Kidney capillary endothelial cell (primary cell): ENCODE measurements at places on chromosomes 3 and 15.
A peak's percentile ranks its signal among the peaks of the same experiment; 100 is the strongest.

DNA sequence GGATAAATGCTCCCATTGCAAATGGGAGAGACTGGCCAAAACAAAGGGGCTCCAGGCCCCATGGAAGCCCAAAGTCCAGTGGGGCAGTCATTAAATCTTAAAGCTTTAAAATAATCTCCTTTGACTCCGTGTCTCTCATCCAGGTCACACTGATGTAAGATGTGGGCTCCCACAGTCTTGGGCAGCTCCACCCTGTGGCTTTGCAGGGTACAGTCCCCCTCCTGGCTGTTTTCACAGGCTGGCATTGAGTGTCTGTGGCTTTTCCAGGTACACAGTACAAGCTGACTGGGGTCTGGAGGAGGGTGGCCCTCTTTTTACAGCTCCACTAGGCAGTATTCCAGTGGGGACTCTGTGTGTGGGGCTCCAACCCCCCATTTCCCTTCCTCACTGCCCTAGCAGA lies 45.9 kb downstream of the NIPA2 start:
- no peak for DNase-seq

- DNase-seq, result no peak
Observed at GRCh38 chr15:94119298-94119811, 112.0 kb upstream of the MCTP2 start.

- no peak for DNase-seq
Observed at GRCh38 chr15:79969146-79969545, 1.9 kb downstream of the BCL2A1 start.

GRCh38 chr3:159149633-159150032 lies 347.8 kb downstream of the MFSD1 start:
- no peak for DNase-seq

GRCh38 chr3:160185751-160186150 lies 39.5 kb upstream of the C3orf80 start:
- no peak for DNase-seq

GRCh38 chr3:34533451-34533850 lies 735.0 kb downstream of the PDCD6IP start:
- DNase-seq, result no peak

DNA sequence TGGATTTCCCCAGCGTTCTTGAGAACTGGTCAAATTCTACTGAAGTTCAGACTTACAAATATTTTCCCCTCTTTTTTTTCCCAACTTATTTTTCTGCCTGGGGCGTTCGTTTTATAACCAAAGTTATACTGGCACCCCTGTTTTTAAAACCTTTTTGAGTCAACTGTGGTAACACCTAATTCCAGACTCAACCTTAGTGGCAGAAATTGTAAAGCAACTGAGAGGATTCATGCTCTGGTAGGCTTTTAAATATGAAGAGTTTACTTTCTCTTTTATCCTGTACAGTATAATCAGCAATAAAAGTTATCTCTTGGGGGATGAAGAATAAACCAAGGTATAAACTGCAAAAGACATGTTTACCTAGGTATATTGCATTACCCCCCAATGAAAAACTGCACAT lies 2.3 kb downstream of the IL5RA start:
- no peak for DNase-seq

DNA sequence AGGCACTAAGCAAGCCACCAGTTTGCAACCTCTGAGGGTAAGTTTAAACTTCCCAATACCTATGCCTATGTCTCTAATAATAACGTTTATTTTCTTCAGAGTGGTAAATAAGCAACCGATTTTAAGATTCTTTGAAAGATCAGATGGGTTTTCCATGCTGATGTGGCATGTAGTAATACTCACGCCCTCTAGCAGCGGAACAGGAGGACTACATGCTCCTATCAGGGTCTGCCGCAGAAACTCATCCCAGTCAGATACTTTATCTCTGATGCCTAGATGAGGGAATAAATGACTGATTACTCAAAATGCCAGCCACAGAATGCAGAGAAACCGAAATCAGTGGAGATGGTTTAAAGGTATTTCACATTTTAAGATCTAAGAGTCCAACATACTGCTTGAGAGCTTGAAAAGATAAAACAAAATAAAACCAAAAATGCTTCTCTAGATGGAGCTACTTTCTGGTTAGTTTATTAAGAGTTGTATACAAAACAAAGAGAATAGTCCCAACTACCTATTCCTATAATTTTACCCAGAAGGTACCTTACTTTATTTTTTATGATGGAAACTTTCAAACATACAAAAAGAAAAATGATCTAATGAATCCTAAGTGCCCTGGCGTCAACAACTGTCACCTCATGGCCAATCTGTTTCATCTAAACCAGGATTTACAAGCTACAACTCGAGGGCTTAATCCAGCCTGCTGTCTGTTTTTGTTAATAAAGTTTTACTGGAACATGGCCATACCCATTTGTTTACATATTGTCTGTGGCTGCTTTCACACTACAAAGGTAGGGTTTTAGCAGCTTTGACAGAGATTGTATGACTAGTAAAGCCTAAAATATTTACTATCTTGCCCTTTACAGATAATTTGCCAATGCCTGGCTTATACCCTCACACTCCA lies 37.5 kb upstream of the STIMATE start:
- peak; percentile 38 for DNase-seq

DNA sequence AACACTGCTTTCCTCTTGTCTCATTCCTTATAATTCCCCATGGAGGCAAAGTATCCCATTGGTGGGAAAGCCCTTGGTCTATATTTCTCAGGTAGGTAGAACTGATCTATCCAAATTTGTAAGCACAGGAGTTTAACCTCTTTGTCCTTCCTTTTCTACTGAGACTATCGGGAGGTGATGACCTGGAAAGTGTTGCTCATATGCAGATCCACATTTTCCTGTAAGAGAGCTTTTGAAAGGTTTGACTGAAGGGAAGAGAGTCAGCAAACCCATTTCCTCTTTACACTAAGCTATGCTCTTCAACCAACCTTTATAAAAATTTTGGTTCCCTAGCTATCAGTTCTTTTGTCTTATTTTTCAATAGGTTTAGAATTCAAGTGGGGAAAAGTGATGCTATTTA lies 200.7 kb downstream of the TIGIT start:
- peak; percentile 14 for DNase-seq

DNA sequence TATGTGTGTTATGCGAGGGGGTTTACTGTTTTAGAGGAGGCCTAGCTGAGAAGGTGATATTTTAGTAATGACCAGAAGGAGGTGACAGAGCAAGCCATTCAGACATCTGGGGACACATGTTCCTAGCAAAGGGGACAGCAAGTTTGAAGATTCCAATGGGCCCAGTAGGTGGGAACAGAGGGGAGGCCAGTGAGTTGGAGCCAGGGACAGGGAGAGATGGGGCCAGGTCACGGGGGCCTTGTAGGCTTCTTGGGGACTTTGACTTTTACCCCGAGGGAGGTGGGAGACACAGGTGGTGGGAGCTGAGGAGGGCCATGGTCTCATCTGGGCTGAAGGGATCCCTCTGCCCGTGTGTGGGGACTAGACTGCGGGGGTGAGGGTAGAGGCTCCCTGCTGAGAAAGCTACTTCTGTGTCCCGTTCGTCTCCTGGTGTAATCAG lies 72.5 kb downstream of the MGLL start:
- DNase-seq, result no peak

GRCh38 chr3:138688871-138689299 lies 80.3 kb downstream of the FAIM start:
- no peak for DNase-seq

DNA sequence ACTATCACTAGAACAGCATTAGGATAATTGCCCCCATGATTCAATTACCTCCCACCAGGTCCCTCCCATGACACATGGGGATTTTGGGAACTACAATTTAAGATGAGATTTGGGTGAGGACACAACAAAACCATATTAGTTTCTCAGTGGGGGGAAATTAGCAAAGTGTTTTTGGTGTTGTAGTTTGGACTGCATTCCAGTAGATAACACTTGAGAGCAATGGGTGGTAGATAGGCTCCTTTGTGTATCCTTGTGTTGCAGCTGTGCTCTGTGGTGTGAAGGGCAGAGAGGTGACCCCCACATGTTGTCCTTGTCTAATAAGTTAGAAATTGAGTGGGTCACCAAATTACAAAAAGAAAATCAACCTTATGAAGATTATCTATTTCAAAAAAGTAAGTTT lies 223.8 kb downstream of the SATB1 start:
- DNase-seq, result no peak

GRCh38 chr3:37392957-37393356 lies 218.6 kb upstream of the LRRFIP2 start:
- no peak for DNase-seq

DNA sequence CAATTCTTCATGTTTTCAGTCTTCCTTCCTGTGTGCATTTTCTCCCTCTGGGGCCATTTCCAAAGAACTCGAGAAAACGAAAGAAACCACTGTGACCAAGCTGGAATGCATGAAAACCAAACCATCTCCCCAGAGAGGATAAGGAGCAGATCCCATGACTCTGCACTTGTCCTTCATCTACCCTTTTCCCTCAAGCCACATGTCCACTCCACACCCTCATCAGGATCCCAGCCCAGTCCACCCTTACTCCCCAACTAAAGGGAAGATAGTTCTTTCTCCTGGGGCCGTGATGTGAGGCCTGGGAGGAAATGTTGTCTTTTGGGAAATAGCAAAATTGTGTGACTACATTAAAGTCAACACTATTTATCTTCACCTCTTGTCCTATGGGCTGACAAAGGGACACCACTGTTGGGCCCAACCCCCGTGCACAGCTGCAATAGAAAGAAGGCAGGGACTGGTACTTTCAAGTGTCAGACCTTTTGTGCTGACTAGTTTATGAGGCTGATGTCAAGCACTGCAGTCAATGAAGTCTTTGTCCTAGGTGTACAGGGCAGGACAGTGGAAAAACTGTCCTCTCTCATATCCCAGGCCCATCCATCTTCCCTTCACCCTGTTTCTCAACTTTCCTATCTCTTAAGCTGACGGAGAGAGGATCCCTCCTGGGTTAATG lies 487.1 kb upstream of the NR2F2 start:
- DNase-seq, result no peak

- no peak for DNase-seq
Observed at GRCh38 chr3:22360164-22360563, 609.2 kb upstream of the ZNF385D start.

DNA sequence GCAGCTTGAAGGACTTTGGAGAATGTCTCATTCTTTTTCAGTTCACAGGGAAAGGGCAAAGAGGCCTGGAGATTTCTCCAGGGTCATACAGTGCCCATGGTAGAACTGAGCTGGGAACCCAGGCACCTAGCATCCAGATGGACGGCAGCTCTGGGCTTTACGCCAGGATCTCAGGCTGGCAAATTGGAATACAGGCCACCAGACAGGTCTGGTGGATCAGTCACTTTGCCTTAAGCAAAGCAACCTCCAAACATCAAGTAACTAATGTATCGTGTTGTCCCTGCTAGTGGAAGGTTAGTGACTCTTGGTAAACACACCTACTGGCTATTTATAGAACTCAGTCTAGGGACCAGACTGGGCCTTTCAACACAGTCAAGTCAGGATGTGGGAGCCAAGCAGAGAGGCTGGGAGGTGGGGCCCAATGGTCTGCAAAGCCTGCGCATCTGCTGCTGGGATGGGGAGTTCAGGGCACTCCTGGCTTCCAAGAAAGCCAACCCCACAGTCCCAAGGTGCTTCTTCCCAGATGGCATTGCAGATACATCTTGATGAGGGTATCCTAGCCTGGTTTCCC lies 30.2 kb downstream of the RPLP1 start:
- DNase-seq, result no peak

DNA sequence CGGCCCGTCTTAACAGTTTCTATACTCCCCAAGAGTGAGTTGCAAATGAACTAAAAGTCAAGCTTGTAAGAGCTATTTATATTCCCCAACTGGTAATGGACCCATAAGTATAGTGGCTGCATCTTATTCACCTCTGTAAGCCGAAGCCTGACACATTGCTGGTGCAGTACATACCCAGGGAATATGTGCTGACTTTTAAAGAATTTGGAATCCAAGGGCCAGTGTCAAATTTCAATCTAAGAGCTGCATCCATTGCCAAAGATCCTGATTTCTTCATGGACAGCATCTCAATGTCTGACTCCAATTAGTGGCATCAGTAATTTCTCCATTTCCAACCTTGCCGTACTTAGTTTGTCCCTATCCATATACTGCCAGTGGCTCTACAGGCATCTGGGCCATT lies 42.0 kb downstream of the FRMD4B start:
- no peak for DNase-seq

GRCh38 chr3:105527535-105527934 lies 160.8 kb downstream of the ALCAM start:
- no peak for DNase-seq

GRCh38 chr3:57393977-57394376 lies 101.5 kb upstream of the ASB14 start:
- no peak for DNase-seq

DNA sequence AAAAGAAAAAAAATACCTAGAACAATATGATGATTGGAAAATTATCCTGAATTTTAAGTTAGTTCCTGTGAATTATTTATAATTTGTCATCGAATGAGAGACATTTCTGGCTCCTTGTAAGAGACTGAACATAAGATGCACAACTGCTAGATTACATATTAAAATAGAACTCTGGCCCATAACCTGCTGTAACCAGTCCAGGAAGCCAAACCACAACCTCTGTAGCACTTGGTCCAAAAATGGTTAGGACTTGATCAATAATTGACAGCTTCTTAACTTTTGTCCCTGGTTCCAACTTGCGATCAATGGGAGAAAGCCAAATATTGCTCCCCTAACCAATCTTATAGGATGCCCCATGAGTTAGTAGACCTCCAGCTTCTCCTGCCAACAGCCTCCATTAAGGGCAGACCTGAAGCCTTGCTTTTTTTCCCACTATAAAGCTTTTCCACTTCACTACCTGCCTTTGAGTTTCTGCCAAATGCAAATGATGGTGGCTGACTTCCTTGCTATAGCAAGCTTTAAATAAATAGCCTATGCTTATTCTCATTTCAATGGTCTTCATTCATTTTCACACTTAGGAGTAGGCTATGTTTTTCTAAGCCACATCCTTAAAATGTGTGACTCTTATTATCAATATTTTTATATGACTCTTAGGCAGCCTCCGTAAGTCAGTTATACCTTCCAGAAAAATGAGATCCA lies 224.0 kb upstream of the ARHGEF26 start:
- no peak for DNase-seq

DNA sequence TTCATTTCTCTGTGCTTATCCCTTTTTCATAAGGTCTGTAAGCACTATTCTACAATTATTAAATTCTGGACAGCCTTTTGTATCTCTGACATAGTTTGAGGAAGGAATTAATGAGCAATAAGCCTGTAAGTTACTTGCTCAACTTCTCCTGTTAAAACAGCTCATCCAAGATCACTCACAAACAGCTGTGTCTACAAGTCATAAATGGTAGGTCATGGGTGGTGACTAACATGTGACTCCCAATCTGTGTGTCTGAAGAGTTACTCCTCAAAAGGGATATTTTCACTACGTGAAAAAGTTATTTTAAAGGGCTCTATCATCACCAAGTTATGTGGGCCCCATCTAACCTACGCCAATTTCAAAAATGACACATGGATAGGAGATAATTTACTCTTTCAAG lies 145.2 kb upstream of the CBLB start:
- DNase-seq, result peak; percentile 70

DNA sequence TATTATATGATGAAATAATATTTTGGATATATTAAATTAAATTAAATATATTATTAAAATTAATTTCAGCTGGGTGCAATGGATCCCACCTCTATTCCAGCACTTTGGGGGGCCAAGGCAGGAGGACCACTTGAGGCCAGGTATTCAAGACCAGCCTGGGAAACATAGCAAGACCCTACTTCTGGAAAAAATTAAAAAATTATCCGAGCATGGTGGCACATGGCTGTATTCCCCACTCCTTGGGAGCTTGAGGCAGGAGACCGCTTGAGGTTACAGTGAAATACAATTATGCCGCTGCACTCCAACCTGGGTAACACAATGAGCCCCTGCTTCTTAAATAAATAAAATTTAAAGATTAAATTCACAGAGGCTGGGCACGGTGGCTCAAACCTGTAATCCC lies 61.4 kb downstream of the SH3BP5 start:
- DNase-seq, result no peak
